Left ventricle myocardium superior (tissue), 1 donor: ENCODE measurements at places on chromosomes 4 and X.
A peak's percentile ranks its signal among the peaks of the same experiment; 100 is the strongest.

GRCh38 chr4:185272245-185272644 is 62.8 kb downstream of the SNX25 start:
- DNase-seq, result no peak

- no peak for DNase-seq
Observed at GRCh38 chr4:48693856-48694574, 86.1 kb downstream of the FRYL start.

GRCh38 chr4:19857380-19857779 is 394.3 kb upstream of the SLIT2 start:
- no peak for DNase-seq

GRCh38 chrX:40434947-40435346 is 145.8 kb upstream of the ATP6AP2 start:
- DNase-seq, result peak; percentile 49

DNA sequence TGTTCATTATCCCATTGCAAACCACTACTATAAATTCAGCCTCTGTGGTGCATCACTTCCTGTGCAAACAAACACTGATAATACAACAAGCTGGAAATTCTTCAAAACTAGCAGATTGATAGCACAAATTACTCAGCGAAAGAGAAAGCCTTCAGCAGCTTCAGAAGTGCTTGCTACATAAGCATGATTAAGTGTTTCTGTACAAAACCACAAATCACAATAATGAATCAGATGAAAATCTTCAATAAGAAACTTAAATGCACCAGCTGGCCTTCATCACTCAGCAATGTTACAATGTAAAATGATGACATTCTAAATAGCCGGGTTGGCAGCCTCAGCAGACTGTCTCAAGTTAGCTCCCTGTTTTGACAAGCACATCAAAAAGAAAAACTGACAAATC is 262.2 kb downstream of the SPOCK3 start:
- DNase-seq, result no peak

DNA sequence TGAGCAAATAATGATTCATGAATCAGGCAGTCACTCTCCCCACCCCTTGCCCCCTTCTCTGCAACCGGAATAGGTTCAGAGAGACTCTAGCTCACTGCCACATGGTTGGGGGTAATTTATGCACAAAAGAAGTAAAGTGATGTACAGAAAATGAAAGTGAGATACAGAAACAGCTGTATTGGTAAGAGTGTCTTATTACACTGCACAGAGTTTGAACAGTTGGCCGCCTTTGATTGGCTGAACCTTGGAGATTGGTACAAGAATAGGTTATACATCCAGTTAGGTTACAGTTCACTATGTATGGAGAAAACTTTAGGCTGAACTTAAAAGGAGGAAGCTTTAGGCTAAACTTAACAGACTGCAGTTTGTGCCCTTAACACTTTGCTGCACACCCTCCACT is 34.6 kb upstream of the DIAPH2 start:
- DNase-seq, result no peak

DNA sequence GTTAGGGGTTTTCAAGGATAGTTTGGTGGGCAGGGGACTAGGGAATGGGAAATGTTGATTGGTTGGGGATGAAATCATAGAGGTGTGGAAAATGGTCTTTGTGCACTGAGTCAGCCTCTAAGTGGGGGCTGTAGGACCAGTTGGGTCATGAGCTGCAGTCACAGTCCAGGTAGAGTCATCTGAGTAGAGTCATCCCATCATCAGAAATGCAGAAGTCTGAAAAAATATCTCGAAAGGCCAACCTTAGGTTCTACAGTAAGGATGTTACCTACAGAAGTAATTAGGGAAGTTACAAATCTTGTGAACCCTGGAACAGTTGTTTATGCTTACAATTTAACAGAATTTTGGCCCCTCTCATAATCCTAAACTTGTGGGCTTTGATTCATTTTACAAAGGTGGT is 63.4 kb upstream of the AP1S2 start:
- DNase-seq, result no peak

DNA sequence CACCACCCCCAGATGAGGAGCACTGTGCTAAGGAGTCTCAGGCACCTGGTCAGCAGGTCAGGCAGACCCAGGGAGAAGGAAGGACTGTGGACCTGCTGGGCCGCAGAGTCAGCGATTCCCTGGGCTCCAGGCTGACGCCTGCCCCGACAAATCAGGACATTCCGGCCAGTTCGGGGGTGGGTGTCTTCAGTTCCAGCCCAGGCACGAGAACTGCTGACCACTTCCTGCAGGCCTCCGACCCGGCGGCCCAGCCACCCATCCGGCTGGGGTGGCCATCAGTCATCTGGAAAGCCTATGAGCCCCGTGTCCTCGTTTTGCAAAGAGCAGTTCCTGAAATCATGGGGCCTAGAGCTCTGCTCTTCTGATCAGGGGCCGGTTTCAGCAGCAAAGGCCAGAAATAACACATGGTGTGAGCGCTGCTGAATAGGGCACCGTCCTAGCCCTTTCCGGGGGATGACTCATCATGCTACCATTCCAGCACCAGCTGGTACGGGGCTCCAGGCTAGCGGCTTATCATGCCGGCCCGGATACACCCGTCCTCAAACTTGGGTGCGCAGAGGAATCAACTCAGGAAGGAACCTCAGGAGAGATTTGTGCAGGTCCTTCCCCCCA is 7.8 kb upstream of the SH3TC1 start:
- peak; percentile 79 for DNase-seq
